ENCODE measurements at places on chromosomes 3 and 15. TPM values are rescaled to one million over a fixed set of nuclear protein-coding genes. Genes with fewer than 3 reads are reported as not detected.

GRCh38 chr3:27138562-27138961, 230.6 kb downstream of the NEK10 start:
- DNase-seq, result no peak

DNA sequence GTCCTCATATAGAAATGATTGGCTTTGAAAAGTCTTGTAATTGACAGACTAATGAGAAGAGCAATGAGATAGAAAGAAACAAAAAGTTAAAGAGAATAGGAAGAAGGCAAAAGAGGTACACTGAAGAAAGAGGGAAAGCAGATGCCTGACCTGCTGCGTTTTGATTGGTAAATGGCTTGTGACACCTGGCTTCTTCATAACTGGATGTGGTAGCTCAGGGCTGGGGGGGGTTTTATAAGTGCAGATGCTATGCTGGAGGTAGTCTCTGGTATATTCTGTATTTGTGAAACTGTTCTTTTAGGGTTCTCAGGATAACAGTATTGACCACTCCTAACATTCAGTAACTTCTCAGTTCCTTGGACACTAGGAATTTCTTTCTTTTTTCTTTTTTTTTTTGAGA, 1.4 kb downstream of the STARD9 start:
- DNase-seq, result no peak

- DNase-seq, result no peak
Measured at GRCh38 chr15:66774001-66774814, 72.2 kb downstream of the SMAD6 start.

SPCS1 gene
- 65.7 TPM for total RNA-seq

MB21D2 gene
- 3.3 TPM for total RNA-seq

ACP3 gene
- total RNA-seq, result 2.5 TPM

PLA2G4E gene
- total RNA-seq, result not detected

Measured in mesenteric fat pad (tissue), 1 donor.